ENCODE measurements at places on chromosomes 12 and 14. TPM values are rescaled to one million over a fixed set of nuclear protein-coding genes. Genes with fewer than 3 reads are reported as not detected.

DEPDC4 gene
- total RNA-seq: 0.80 TPM

GDF11 gene
- 3.9 TPM for total RNA-seq

OSGEP gene
- total RNA-seq: 24.1 TPM

ADCY4 gene
- total RNA-seq: not detected

GALNT9 gene
- 4.0 TPM for total RNA-seq

KRT83 gene
- 2.4 TPM for total RNA-seq

IGFBP6 gene
- 214 TPM for total RNA-seq

RTL1 gene
- 0.27 TPM for total RNA-seq

GLT1D1 gene
- not detected for total RNA-seq

KERA gene
- not detected for total RNA-seq

KRT2 gene
- total RNA-seq: not detected

TMCC3 gene
- total RNA-seq: 1.4 TPM

BCL2L14 gene
- total RNA-seq: not detected

MEG3 gene
- 49.4 TPM for total RNA-seq

MAP3K9 gene
- total RNA-seq: 6.8 TPM

HOXC4 gene
- total RNA-seq: 2.4 TPM

KRT6C gene
- not detected for total RNA-seq

SERPINA9 gene
- total RNA-seq: not detected

AICDA gene
- 0.13 TPM for total RNA-seq

NOVA1 gene
- total RNA-seq: 4.2 TPM

CLEC12A gene
- total RNA-seq: not detected

RNASE4 gene
- 6.5 TPM for total RNA-seq

SRGAP1 gene
- 12.0 TPM for total RNA-seq

OR4E2 gene
- not detected for total RNA-seq

KLHL42 gene
- 14.4 TPM for total RNA-seq

REM2 gene
- 0.23 TPM for total RNA-seq
